Left hindlimb (tissue), 1 donor: ENCODE measurements at places on chromosomes 2 and 18.

DNA sequence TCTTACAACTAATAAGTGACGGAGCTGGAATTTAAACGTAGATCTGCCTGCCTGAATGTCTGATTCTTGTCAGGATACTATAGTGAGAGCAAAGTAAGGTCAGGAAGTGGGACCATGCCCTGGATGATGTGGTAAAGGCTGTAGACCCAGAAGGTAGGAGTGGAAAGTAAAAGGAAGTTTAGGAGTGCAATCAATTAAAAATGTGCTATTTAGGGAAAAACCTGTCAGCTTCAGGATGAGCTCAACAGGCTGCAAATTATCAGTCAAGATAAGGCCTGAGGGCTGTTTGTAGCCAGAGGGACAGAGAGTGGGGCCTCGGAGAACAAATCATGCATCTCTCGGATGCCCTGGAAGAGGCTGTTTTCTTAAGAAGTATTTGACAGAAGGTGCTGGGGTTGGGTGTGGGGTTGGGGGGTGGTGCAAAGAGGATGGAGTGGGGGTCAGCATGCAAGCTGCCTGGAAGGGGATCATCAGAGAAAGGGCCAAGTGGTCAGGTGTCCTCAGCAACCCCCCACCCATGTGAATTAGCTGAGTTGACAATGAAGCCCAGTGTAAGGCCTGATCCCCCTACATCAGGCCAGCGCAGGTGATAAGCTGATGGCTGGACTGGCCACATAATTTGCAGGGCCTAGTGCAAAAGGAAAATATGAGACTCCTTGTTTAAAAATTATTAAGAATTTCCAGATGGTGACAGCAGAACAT, 53.2 kb upstream of the MAPRE3 start:
- DNase-seq: no peak

DNA sequence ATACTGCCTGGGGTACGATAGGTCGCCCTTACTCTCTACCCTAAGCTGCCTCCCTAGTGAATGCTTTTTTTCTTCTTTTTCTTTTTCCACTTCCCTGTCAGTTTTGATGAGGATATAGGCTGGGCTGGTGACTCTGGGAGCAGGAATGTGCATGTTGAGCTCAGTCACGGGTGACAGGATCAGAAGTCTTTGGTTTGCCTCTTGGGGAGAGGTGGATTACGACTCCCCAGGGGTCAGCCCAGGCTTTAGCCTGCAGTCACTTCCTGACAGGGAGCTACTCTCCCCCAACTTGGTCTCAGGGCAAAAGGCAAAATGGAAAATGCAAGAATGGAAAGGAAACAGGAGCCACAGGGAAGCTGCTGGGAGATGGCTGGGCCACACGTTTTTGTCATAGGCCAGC, 57.3 kb downstream of the THNSL2 start:
- DNase-seq: no peak

- no peak for DNase-seq
These were observed 1296.7 kb downstream of the SUCLG1 start for GRCh38 chr2:83162421-83162820.

DNA sequence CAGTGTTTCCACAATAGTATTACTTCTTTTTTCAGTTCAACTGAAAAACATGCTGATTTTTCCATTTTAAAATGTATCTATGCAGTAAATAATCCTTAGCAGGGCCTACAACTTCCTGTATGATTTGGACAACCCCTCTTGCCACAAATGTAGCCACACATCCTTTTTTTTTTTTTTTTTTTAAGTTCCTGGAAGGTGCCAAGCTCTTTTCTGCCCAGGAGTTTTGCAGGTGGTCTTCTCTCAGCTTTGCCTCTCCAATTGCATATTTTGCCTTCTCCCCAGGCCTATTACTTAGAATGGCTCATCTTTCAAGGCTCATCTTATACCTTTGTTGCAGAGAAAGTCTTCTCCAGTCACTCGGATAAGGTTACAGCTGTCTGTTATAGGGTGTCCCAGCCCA, 11.6 kb downstream of the KLHL14 start:
- DNase-seq: no peak

DNA sequence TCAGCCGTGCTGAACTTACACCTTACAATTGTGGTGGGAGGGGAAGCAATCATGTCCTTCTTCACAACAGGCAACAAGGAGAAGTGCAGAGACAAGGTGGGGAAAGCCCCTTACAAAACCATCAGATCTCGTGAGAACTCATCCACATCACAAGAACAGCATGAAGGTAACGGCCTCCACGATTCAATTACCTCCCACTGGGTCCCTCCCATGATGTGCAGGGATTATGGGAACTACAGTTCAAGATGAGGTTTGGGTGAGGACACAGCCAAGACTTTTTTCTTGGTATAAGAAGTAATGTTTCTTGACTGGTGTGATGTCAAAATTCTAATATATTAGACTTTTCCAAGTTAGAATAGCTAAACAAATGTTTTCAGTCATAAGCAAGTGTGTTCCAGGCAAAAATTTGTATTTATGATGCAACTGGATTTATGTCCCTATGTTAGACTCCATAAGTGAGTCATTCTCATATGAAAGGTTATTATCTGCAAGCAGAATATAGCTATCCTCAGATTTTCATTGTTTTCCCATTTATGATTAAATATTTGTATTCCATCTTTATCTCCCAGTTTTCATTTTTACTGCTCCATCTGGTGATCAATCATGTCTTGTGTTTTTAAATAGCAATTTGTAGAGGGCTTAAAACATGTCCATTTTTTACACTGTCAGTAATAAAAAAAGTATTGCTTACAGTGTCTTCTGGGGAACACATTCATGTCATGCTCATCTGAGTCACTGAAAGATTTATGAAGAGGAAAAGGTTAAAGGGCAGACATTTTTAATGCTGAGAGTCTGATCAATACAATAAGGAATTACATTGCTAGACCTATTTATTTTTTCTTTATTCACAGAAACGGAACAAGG, 995.2 kb upstream of the CDH2 start:
- DNase-seq: no peak

- no peak for DNase-seq
These were observed 44.3 kb downstream of the CALCRL start for GRCh38 chr2:187403568-187404260.

DNA sequence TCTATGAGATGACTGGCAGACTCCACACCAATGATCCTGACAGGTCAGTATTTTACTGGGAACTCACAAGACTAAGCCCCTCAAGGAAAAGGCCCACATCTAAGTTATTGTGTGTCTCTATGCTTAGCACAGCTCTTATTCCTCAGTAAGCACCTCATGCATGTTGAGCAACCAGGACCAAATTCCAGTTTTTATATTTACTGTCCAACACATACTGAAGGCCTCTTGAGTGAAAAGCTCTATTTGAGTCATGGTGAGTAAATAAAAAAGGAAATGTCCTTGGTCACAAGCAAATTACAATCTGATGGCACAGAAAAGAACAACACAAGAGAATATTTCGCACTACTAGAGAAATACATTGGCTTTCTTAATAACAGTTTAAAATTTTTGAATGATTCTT, 87.9 kb upstream of the ETAA1 start:
- no peak for DNase-seq

DNA sequence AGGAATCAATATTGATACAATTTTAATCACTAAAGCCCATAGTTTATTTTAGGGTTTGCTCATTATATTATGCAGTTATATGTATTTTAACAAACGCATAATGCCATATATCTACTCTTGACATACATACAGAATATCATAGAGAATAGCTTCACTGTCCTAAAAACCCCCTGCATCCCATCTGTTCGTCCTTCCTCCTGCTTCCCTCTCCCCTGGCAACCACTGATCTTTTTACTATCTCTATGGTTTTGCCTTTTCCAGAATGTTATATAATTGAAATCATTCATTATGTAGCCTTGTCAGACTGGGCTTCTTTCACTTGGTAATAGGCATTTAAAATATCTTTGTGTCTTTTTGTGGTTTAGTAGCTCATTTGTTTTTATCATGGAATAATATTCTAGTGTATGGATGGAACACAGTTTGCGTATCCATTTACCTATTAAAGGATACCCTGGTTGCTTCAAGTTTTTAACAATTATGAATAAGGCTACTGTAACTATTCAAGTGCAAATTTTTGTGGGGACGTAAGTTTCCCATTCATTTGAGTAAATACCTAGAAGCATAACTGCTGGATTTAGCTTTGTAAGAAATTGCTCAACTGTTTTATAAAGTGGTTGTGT, 801.6 kb upstream of the GCFC2 start:
- DNase-seq: no peak

- DNase-seq: peak; percentile 61
These were observed 396.2 kb downstream of the ZNF516 start for GRCh38 chr18:76098674-76099411.

DNA sequence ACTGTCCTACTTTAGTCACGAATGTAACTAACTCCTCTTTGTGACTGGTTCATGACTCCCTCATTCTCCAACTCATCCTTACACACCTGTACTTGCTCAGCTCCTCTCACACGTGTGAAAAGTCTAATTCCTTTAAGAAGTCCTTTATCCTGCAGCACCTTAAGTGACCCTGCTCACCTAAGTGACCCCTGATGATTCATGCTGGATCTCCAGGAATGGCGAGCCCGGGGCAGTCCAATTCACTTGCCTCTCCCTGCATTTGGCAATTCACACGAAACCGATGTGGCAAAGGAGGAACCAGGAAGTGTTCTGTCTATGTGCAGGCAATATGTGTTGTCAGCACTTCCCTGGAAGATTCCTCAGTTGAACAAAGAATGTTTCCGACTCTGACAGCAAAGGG, 189.8 kb upstream of the NABP1 start:
- DNase-seq: no peak

DNA sequence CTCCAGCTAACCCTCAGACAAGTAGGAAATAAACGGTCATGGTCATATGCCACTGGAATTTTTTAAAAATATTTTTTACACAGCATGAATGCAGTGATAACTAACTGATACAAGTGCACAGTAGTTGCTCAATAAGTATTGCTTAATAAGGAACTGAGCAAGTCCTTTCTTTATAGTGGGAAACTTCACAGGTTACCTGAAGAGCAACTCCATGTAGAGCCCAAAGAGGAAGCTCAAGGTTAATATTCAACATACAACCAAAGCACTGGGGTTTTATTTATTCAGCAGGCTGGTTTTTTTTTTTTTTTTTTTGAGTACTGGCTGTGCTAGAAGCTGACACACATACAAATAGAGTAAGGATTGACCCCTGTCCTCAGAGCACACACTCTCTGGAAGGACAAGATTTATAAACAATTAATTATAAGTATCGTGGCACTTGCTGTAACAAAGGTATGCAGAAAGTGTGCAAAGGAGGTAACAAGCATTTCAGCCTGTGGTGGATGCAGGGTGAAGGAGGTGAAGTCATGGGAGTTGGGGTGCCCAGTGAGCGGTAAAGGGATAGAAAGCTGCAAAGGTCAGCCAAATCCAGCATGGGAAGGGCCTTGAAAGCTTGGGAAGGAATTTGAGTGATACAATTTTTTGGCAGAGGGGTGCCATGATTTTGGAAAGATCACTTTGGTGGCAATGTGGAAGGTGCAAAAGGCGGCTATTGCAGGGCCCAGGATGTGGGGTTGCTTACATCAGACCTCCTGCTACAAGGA, 52.7 kb downstream of the ATOH8 start:
- DNase-seq: no peak

GRCh38 chr2:10407841-10408648, 40.1 kb downstream of the ODC1 start:
- DNase-seq: no peak

DNA sequence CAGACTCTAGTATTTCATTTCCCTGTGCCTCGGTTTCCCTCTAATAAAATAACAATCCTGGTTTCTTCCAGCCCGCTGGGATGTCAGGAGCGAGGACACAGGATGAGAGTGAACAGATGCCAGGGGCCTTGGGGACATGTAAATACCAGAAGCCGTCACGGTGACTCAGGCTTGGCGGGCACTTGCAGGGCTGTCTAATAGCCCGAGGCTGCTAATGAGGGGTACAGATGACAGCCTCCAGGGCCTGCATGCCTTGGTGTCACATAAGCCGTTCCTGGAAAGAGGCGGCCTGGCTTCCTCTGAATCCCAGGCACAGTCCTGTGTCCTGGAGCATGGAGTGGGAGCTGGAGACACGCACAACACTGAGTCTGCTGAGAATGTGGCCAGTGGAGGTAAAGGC, 28.2 kb downstream of the HS1BP3 start:
- DNase-seq: peak; percentile 42

DNA sequence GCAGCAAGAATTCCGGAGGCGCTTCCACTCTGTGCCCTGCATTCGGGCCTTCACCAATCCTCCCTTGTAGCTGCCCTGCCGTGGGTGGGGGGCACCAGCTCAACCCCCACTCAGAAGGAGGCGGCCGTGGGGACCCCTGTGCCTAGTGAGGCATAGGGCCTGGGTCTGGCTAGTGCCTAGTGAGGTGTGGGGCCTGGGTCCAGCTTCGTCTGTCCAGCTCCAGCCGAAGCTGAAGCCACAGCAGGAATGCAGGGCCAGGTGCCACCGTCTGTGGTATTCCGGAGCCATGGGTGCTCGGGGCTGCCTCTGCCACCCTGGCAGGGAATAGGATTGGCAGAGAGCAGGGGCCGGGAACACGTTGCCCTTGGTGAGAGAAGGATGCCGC, 12.3 kb downstream of the ODC1 start:
- DNase-seq: no peak

DNA sequence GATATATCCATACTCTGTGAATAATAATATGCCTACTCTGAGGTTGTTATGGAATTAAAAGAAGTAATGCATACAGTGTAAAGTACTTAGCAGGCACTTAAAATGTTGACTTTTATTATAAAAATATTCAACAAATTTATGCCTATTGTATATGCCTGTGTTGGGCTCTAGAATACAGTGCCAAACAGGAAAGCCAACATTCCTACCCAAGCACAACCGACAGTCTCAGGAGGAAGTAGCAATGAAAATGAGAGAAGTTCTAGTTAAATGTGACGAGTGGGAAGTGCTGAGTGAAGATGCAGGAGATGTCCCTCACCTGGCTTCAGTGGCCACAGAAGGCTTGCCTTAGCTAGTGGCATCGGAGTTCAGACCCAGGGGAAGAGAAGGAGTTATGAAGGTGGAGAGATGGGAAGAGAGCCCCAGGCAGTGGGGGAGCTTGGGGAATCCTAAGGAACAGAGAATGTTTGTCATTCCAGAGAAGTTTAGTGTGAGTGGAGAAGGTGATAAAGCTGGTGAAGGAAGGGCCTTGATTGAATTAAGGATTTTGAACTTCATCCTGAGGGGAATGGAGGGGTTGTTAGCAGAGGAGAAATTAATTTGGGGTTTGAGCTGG, 105.4 kb upstream of the CNGA3 start:
- no peak for DNase-seq

DNA sequence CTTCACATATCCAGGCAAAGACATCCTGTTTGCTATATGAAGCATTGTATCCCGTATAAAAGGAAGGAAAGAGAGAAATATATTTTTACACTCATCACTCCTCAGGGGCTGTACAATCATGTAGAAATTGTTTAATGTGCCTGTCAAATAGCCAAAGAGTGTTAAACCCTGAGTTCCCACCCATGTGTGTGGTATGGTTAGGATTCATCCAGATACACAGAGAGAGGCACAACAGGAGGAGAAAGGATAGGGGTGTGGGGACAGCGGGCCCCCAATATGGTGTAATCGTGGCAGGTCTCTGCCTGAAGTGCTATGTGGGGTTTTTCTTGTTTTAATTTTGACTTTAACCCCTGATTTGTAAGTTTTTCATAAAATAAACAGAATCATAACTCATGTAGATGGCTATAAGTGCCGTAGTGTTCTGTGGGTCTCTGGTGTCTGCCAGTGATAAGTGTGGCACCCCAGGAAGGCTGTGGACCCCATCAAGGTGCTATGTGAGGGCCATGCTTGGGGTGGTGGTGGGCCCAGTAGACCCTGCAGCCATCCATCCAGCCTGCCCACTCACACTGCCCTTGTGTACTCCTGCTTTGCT, 10.2 kb upstream of the IL18R1 start:
- no peak for DNase-seq
